Stimulated activated naive CD4-positive, alpha-beta T cell (primary cell): ENCODE measurements at places on chromosomes 4 and X.

GRCh38 chrX:21993265-21993664 is 38.9 kb upstream of the PHEX start:
- DNase-seq, result no peak

DNA sequence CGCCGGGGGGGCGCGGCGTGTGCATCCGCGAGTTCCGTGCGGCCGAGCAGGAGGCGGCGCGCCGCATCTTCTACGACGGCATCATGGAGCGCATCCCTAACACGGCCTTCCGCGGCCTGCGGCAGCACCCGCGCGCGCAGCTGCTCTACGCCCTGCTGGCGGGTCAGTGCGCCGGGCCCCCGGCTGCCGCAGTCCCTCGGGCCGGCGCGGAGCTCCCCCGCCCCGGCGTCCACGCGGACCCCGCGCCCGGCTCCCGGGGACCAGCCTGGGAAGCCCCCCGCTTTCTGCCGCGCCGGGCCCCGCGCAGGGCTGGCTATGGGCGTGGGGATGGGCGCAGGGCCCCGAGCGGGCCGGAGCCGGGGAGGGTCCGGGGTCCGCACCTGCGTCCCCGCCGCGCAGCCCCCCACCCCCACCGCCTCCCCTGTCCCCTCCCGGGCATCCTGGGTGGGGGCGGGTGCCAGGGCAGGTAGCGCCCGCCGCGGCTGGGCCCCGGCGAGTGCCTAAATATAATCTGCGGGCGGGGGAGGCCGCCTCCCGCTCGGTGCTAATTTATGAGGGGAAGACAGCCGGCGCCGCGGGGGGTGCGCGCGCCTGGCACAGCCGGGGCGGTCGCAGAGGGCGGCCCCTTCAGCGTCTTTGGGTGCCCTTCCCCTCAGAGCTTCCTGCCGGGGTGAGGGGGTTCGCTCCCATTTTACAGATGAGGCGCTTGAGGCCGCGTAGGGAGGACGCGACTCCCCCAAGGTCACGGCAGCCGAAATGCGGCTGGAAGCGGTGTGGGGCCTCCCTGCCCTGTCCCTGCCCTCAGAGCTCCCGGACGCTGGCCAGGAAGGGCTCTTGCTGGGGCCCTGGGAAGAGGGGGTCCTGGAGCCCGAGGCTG is 837 bp downstream of the NAT8L start:
- DNase-seq, result no peak

DNA sequence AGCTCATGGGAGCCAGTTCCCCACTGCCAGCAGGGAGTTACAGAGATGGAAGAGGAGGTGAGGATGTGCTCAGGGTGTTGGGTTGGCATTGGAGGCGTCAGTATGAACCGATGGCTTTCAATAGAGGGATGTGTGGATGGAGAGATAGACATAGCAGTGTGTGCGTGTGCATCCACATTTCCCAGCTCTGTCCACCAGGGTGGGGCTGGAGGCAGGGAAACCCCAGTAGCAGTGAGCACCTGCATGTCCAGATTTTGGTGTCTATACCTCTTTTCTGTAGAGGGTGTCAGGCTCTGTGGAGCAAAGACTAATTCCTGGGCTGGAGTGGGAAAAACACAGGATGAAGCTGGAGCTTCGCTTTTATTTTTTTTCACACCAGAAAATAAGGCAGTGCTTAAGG is 37.2 kb upstream of the HGFAC start:
- DNase-seq, result no peak

- no peak for DNase-seq
These were observed 57.1 kb upstream of the PRDM8 start for GRCh38 chr4:80140194-80140593.

DNA sequence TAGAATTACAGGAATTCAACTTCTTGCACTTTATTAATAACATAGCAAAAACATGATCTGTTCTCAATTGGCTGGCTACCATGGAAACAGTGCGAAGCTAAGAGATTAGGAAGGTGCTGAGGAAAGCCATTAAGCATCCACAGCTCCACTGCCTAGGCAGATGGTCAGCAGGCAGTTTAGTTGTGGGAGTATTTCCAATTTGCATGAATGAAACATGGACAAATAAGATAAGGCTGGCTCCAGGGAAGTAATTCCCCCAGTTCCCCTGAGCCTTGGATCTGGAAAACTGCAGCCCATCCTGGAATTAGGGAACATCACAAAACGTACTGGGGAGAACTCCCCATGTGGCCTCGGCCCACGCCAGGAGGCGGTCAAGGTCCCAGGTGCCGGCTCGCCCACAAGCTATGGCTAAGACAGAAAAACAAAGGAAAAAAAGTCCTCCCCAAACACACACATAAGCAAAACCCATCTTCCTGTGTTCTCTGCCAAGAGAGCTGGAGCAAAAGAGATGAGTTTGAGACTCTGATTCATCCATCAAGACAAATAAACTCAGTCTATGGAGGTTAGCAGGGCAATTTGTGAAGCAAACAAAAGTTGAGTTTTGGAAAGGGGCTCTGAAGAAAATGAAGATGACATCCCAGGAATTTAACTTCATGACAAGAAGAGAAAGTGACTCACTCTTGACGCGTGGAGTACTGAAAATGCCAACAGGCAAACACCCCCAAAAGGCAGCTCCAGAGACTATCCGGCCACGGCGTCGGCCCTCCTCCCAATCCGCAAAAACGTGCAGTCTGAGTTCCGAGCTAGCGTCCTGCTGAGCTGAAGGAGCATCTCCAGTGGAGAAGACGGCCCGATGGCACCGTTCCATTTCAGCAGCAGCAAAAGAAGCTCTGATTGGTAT is 45.1 kb downstream of the IGFBP7 start:
- no peak for DNase-seq

- no peak for DNase-seq
These were observed 279.8 kb downstream of the STIM2 start for GRCh38 chr4:27140486-27140885.

DNA sequence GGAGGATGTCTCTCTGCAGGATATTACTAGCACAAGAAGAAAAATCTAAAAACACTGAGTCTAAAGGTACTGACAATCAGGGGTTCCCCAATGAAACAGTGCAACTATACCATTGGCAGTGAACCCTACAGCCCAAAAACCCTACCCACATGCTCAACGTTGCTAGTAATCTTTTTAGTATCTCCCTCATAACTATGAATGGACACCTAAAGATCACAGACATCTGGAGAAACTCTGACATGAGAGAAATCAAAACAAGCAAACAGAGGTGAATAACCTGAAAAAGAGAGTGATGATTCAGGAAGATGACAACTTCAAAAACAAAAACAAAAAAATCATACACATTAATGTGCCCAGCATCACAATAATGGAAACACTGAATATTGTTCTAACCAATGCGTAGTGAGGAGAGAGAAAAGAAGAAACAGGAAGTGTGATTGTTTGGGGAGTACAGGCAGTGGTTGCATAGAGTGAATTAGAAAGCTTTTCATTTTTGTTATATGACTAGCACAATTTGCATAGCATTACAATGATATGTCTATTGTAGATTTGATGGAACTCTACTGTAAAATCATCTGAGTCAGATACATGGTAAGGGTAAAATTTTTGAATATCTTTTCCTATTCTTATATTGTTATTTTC is 78.9 kb upstream of the FMR1 start:
- DNase-seq, result no peak

- no peak for DNase-seq
These were observed 167.5 kb downstream of the ADGRA3 start for GRCh38 chr4:22348410-22348809.

DNA sequence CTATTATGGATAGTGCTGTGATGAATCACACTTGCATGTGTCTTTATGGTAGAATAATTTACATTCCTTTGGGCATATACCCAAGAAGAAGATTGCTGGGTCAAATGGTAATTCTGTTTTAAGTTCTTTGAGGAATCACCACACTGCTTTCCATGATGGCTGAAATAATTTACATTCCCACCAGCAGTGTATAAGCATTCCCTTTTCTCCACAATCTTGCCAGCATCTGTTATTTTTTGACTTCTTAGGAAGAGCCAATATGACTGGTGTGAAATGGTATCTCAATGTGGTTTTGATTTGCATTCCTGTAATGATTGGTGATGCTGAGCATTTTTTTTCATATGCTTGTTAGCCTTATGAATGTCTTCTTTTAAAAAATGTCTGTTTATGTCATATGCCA is 1120.2 kb downstream of the ARAP2 start:
- DNase-seq, result no peak

GRCh38 chr4:152705903-152706302 is 26.1 kb upstream of the TMEM154 start:
- no peak for DNase-seq

DNA sequence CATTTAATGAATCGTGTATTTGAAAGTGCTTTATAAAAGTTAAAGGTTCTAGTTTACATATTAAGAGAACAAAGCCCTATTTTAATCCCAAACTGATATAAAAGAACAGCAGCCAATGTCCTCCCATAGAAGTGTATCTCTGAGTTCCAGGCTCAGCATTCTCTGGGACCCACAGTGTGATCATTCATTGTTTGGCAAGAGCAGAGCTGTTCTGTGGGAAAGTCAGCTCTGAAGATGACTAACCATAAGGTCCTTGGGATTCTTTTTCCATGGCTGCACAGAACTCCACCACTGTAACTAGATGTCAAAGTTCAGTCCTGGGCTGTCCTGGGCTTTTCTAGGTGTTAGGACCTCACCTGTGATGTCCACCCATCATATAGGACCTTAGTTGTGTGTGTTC is 157.0 kb upstream of the TLL1 start:
- DNase-seq, result no peak

GRCh38 chr4:113181289-113182007 is 132.0 kb downstream of the ANK2 start:
- no peak for DNase-seq

DNA sequence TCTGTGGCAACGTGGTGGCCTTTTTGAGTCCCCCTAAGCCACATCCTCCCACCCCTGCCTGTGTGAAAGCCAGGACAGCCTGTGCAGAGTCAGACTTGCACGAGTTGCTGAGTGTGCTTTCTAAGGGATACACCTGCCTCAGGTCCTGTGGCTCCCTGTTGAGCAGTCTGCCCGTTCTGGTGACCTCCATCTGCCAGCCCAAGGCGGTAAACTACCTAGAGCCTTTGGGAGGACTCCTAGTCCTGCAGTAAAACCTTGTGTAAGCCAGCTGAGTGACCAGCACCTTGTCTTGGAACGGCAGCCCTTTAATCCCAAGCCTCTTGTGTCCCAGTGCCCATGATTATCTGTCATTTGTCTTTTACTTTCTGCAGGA is 69.3 kb downstream of the NBDY start:
- DNase-seq, result no peak

DNA sequence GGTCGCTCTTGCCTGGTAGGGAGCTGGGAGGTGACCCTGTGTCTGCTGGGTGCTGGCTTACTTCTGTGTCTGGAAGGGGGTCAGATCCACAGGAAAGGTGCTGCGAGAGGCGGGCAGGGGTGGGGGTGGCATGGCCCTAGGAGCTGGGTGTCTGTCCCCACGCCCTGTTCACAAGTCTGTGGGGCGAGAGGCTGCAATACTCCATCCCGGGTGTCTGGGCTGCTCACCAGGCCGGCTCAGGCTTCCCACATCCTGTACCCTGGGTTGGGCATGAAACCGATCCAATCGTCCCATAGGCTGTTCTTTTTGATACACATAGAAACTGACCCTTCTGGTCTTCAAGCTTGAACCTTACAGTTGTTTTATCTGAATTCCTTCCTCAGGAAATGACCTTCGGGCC is 993 bp upstream of the CTAG2 start:
- no peak for DNase-seq

DNA sequence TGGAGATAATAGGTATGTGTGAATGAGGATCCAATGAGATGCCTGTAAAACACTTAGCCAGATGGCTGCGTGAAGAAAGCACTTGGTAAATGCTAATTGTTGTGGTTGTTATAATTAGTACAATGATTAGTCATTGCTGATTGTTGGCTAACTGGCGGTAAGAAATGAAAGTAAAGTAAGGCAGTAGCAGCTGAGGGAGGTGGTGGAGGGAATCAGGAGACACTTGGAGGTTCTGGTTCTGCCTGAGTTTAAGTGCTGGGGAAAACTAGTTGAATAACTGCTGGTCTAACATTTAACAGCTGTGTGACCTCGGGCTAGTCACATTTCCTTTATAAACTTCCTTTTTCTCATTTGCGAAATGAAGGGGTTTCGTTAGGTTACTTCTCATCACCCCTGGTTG is 30.9 kb downstream of the CD38 start:
- no peak for DNase-seq

GRCh38 chr4:109319684-109320083 is 17.2 kb upstream of the COL25A1 start:
- DNase-seq, result no peak

DNA sequence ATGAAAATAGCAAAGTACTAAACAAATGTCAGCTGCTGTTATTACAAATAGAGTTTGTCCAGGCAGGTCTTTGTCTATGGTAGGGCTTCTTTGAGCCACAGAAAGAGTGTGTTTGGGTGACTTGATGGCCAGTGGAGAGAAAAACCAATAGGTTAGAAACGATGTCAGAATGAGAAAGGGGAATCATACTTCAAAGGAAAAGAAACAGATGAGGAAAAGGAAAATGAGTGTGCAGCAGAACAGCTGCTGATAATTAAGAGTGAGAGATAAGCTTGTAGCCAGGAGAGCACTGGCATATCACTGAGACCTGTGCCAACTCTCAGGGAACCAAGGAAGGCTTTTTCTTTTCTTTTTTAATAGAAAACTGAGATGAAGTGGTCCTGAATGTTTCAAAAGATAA is 257.2 kb downstream of the ARHGAP24 start:
- DNase-seq, result no peak

DNA sequence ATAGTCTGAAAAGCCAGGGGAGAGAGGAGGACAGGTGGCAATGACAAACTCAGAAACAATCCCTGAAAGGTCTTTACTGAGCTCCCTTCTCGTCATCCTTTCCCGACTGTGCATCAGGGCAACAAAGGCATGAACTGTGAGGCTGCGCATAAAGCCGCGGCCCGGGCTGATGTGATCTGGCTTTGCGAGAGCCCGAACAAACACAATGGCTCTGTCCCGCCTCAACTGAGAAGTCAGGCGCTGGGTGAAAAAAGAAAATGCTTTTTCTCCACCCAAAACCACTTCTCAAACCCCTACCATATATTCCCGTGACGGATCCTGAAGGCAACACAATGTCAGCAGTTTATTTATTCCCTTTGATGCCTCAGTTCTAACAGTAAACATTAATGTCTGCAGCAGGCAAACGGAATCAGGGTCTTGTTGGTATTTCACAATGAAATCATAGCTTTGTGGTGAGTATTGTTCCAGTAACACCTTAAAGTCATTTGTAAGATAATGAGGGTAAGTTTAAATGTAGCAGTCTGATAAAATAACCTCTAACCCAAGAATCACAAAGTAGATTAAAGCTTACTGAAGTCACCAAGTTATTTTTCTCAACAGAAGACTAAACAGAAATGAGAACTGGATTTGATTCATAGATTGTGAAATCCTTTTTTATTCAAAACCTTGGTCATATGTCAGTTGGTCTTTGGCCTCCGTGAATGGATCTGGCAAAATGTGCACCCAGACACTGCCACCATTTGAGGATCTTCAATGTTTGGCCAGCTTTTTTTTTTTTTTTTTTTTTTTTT is 67.4 kb downstream of the APBB2 start:
- DNase-seq, result no peak

GRCh38 chr4:161404346-161405110 is 759.3 kb downstream of the FSTL5 start:
- DNase-seq, result no peak

DNA sequence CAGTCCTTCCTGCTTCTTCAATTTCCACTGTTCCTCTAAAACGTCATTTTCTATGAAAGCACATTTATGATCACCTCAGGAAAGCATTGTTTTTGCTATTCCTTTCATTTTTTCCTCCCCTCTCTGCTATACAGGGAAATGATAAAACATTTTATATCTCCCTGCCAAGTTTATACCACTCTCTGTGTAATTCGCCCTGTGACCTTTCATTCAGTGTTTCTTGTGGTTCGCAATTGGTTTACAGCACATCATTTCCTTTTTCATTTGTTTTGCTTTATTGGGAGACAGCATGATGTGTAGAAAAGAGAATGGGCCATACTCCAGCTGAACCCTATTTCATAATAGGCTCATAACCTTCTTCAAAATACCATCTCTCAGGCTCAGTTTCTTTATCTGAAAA is 99.9 kb upstream of the RAPGEF2 start:
- DNase-seq, result no peak
